ENCODE measurements at places on chromosomes 2 and 18. TPM values are rescaled to one million over a fixed set of nuclear protein-coding genes. Genes with fewer than 3 reads are reported as not detected.

Gene CRYGC
- not detected for total RNA-seq

Gene NDUFAF7
- total RNA-seq, result 33.0 TPM

GRCh38 chr2:85668009-85668856 is at the start of gene SFTPB:
Gene SFTPB (minus strand): TSS chr2:85668199. CDS start chr2:85668183, 16 bp downstream.
- no peak for DNase-seq

GRCh38 chr2:78780256-78780655 is 245.2 kb upstream of the REG3G start:
- no peak for DNase-seq

GRCh38 chr18:22170421-22171257 is 1.2 kb downstream of the GATA6 start:
- peak; percentile 76 for DNase-seq

- no peak for DNase-seq
These were observed 20.4 kb downstream of the TTC32 start for GRCh38 chr2:19881221-19881907.

Gene PRKAG3
- total RNA-seq, result not detected
